Glutamatergic neuron (in vitro differentiated cells): ENCODE measurements at places on chromosomes 16 and 17. TPM values are rescaled to one million over a fixed set of nuclear protein-coding genes. Genes with fewer than 3 reads are reported as not detected.
A peak's percentile ranks its signal among the peaks of the same experiment; 100 is the strongest.

Gene ZNF597
- total RNA-seq, result 1.9 TPM

GRCh38 chr16:75464122-75464918 is at the start of gene TMEM170A:
TMEM170A (minus strand) TSS chr16:75464689; CDS start chr16:75464600, 89 bp downstream.
- H3K4me1 ChIP-seq, result peaks cover 13% of the 10 kb centered on the region
- peak within 1 kb of the TSS; percentile 96 for H3K27ac ChIP-seq
- H3K4me3 ChIP-seq, result peak within 1 kb of the TSS; percentile 98
- H3K36me3 ChIP-seq, result no peaks in the 10 kb centered on the region
- peak; percentile 100 for DNase-seq
- H3K27me3 ChIP-seq, result peaks cover 3% of the 10 kb centered on the region

Gene SCN4A
- 7.9 TPM for total RNA-seq

DNA sequence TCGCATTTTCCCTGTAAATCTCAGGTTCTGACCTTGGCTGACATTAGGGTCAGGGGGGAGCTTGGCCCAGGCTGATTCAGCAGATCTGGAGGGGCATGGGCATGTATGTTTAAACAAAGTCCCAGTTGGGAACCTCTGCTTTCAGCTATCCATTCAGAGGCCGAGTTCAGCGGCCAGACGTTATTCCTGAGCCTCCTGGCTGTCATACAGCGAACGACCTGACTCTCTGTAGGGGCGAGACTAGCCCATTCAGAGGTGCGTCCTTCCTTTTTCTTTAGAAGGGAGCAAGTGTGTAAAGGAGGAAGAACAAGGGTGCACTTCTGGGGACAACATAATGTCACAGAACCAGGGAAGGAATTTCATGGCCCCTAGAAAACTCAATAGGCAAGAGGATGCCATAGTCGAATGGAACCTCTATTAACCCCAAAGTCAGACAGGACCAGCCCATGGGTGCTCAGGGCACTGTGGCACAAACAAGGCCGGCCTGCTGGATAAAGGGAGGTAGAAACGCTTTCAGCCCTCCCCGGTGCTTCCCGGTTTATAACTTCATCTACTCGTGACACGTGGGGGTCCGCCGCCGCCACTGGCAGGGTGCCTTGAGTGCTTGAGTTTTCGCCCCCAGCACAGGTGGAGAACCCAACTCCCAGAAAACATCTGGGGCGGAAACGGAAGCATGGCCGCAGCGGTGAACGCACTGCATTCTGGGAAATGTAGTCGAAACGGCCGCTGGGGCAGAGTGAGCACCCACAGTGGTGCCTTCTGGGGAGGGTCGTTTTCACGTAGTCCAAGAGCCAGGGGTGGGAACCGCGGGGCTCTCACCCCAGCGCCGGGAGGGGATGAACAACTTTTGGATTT is 33.2 kb upstream of the PLCG2 start:
- H3K27ac ChIP-seq, result peak overlapping the region; percentile 38
- DNase-seq, result peak; percentile 75
- peaks cover 9% of the 10 kb centered on the region for H3K27me3 ChIP-seq
- H3K4me3 ChIP-seq, result peak overlapping the region; percentile 86
- peaks cover 1% of the 10 kb centered on the region for H3K4me1 ChIP-seq

Gene EMP2
- 27.8 TPM for total RNA-seq

DNA sequence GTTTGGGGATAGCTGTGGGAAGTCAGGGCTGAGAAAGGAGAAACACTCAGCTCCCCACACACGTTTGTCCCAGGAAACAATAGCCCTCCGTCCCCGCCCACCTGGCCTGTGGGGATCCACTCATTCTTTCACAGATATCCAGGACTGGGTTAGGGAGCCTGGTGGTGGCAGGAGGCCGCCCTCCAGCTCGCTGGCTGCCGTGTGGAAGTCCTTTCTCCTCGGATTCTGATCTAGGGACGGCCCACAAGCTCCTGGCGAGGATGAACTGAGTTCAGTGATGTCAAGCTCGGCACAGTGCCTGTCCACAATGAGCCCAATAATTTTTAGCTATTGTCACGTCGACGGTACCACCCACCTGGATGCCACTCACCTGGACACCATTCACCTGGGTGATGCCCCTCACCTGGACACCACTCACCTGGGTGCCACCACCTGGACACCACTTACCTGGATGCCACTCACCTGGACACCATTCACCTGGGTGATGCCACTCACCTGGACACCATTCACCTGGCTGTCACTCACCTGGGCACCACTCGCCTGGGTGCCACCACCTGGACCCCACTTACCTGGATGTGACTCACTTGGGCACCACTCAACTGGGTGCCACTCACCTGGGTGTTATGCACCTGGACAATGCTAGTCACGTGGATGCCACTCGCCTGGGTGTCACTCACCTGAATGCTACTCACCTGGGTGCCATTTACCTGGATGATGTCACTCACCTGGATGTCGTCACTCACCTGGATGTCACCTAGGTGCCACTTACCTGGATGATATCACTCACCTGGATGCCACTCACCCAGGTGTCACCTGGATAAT is 172.5 kb upstream of the FOXF1 start:
- no peak overlapping the region for H3K27ac ChIP-seq
- peaks cover 5% of the 10 kb centered on the region for H3K27me3 ChIP-seq
- no peak overlapping the region for H3K4me3 ChIP-seq
- no peaks in the 10 kb centered on the region for H3K36me3 ChIP-seq
- DNase-seq, result no peak
- H3K4me1 ChIP-seq, result peaks cover 2% of the 10 kb centered on the region

GRCh38 chr17:75827308-75828075 is 16.7 kb downstream of the UNC13D start:
- H3K27ac ChIP-seq, result peak overlapping the region; percentile 93
- H3K4me1 ChIP-seq, result peaks cover 20% of the 10 kb centered on the region
- peak overlapping the region; percentile 70 for H3K4me3 ChIP-seq
- peaks cover 9% of the 10 kb centered on the region for H3K27me3 ChIP-seq
- no peaks in the 10 kb centered on the region for H3K36me3 ChIP-seq
- DNase-seq, result peak; percentile 91
